ENCODE measurements at places on chromosomes 5 and 9.
A peak's percentile ranks its signal among the peaks of the same experiment; 100 is the strongest.

GRCh38 chr5:82561797-82562196 is 283.6 kb upstream of the RPS23 start:
- DNase-seq, result no peak

- DNase-seq, result no peak
Measured at GRCh38 chr5:902129-902916, 9.6 kb downstream of the TRIP13 start.

DNA sequence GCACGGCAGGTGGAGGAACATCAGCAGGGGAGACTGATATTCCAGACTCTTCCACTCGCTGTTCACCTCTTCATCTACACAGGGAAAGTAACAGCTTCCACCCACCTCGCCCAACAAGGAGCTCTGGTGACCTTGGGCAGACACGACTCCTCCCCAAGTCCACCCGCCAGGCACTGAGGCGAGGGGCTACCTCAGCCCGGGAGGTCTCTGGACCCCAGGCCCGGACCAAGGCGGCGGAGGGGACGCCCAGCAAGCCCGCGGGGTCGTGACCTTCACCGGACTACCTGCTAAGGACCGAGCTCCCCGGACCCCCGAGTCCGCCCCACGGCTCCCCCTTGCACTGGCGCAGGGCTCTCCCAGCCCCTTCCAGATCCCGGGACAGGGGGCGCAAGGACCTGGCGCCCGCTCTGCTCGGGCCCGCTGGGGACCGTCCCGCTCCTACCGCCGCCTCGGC is 70.2 kb upstream of the LPCAT1 start:
- no peak for DNase-seq

- DNase-seq, result no peak
Measured at GRCh38 chr9:122107291-122107805, 14.2 kb upstream of the TTLL11 start.

- no peak for DNase-seq
Measured at GRCh38 chr5:669842-670395, 23.2 kb downstream of the TPPP start.

DNA sequence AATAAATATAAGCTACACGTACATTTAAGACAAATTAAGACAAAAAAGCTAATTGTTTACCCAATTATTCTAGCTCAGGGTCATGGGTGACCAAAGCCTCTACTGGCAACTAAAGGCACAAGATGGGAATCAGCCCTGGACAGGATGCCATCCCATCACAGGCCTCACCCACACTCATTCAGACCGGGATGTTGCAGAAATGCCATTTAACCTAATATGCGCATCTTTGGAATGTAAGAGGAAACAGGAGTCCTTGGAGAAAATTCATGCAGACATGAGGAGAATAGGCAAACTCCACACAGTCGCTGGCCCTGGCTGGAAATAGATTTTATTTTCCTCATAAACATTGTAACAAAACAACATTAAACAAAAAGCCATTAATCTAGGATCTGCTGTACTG is 2003.8 kb upstream of the CDH9 start:
- DNase-seq, result no peak

GRCh38 chr5:139755892-139756671 is 39.5 kb upstream of the PSD2 start:
- no peak for DNase-seq

GRCh38 chr5:76125346-76125745 is 42.2 kb downstream of the SV2C start:
- no peak for DNase-seq

DNA sequence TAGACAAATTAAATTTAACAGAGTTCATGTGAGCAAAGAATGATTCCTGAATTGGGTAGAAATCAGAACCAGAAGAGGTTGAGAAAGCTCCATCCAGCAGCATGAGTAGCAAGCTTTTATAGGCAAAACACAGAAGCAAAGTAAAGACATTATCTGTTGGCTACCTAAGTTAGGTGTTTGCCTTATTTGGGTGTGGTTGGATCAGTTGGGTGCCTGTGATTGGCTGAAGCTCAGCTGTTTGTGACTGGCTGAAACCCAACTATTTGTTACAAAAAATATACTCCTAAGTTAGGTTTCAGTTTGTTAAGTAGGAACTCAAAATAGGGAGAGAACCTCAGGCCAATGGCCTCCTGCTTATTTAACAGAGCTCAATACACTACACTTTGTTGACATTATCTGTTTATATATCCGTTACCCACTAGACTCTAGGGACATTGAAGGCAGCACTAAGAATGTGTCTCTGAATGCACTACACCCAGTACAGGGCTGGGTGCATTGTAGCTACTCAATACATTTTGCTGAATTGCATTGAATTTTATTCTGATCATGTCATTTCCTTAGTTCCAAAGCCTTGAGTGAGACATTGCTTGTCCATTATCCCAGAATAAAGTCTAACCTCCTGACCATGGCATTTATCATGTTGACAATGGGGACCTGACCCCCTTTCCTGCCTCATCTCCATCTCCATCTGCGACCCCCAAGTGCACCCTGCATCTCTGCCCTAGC is 98.7 kb downstream of the CCDC192 start:
- peak; percentile 56 for DNase-seq

- no peak for DNase-seq
Measured at GRCh38 chr5:3839151-3839550, 243.5 kb downstream of the IRX1 start.

All from iris pigment epithelial cell (primary cell).